Psoas muscle (tissue), 8 donors: ENCODE measurements at places on chromosomes 1 and 21. TPM values are rescaled to one million over a fixed set of nuclear protein-coding genes. Genes with fewer than 3 reads are reported as not detected.

DNA sequence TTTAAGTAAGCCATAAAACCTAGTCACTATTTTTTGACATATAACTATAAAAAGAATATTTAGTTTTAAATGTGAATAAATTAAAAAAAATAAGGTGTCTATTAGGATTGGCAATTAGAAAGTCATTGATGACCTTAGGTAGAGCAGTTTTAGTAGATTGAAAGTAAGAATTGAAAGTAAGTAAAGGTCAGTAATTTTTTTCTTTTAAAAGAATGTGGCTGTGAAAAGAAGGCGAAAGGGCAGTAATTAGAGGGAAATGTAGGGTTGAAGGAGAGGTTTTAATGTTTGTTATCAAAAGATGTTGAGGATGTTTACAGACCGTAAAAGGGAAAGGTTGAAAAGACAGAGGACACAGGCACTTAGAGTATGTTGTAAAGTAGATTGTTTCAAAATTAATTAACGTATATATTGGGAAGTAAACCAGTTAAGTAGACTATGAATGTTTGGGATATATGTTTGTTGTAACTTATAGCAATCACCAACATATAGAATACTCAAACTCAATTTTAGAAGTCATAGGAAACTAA lies 41.0 kb downstream of the ZFYVE9 start:
- H3K27ac ChIP-seq: no peak overlapping the region
- H3K36me3 ChIP-seq: no peaks in the 10 kb centered on the region
- no peaks in the 10 kb centered on the region for H3K27me3 ChIP-seq
- DNase-seq: no peak
- H3K4me1 ChIP-seq: peaks cover 10% of the 10 kb centered on the region

GRCh38 chr1:223515926-223516325 lies 122.7 kb downstream of the CCDC185 start:
- peaks cover 2% of the 10 kb centered on the region for H3K27me3 ChIP-seq
- no peak overlapping the region for H3K4me3 ChIP-seq
- DNase-seq: no peak

The AHDC1 gene
- 19.8 TPM for polyA plus RNA-seq

The GIPC2 gene
- polyA plus RNA-seq: 0.68 TPM

The DNAJC28 gene
- polyA plus RNA-seq: 2.9 TPM
